Tibial nerve (tissue), 4 donors: ENCODE measurements at places on chromosomes 13 and 19. TPM values are rescaled to one million over a fixed set of nuclear protein-coding genes. Genes with fewer than 3 reads are reported as not detected.

GRCh38 chr19:29840066-29840950, 28.5 kb downstream of the CCNE1 start:
- DNase-seq, result no peak

DNA sequence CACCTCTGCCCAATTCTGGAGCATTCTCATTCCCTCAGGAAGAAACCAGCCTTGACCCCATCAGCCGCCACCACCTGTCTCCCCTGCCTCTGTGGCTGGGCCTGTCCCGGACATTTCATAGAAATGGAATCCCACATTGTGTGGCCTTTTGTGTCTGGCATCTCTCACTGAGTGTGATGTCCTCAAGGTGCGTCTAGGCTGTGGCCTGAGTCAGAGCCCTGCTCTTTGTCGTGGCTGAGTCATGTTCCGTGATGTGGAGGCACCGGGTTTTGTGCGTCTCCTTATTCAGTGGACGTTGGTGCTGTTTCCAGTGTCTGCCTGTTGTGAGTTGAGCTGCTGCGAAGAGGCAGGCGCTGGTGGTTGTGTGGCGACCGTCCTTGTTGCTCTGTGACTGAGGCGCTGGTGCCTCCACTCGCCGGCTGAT, 3.5 kb downstream of the FZR1 start:
- no peak for DNase-seq

GRCh38 chr13:104011505-104012241, 945.5 kb upstream of the SLC10A2 start:
- DNase-seq, result no peak

GRCh38 chr13:110576736-110577476, 15.4 kb upstream of the RAB20 start:
- DNase-seq, result no peak

The SMARCA4 gene
- total RNA-seq, result 59.4 TPM
